ENCODE measurements at places on chromosomes 5 and 9. TPM values are rescaled to one million over a fixed set of nuclear protein-coding genes. Genes with fewer than 3 reads are reported as not detected.

The ADGRV1 gene
- not detected for total RNA-seq

DNA sequence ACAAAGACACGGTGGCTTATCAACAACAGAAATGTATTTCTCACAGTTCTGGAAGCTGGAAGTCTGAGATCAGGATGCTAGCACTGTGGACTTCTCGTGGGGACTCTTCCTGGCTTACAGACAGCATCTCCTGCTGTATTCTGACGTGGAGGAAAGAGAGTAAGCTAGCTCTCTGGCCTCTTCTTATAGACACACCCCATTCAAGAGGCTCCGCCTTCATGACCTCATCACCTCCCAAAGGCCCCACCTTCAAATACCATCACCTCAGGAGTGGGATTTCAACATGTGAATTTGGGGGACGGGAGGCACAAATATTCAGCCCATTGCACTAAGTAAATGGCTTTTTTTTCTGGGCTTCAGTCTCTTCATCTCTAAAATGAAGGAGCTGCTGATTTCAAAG, 27.6 kb downstream of the KCNMB1 start:
- no peak for DNase-seq

- DNase-seq = no peak
Observed at GRCh38 chr5:37888476-37888875, 48.6 kb upstream of the GDNF start.

The EGR1 gene
- total RNA-seq = 20.7 TPM

The GPR150 gene
- total RNA-seq = 0.64 TPM

GRCh38 chr5:131679911-131680310, 44.9 kb upstream of the RAPGEF6 start:
- DNase-seq = no peak

Data from activated naive CD4-positive, alpha-beta T cell treated with anti-CD3 and anti-CD28 coated beads for 36 hours (primary cell).